CD4-positive, alpha-beta memory T cell (primary cell): ENCODE measurements at places on chromosomes 5 and 9. TPM values are rescaled to one million over a fixed set of nuclear protein-coding genes. Genes with fewer than 3 reads are reported as not detected.

The CTXN3 gene
- not detected for total RNA-seq

The GCNT4 gene
- total RNA-seq, result 30.8 TPM

The GDF9 gene
- total RNA-seq, result 1.9 TPM

DNA sequence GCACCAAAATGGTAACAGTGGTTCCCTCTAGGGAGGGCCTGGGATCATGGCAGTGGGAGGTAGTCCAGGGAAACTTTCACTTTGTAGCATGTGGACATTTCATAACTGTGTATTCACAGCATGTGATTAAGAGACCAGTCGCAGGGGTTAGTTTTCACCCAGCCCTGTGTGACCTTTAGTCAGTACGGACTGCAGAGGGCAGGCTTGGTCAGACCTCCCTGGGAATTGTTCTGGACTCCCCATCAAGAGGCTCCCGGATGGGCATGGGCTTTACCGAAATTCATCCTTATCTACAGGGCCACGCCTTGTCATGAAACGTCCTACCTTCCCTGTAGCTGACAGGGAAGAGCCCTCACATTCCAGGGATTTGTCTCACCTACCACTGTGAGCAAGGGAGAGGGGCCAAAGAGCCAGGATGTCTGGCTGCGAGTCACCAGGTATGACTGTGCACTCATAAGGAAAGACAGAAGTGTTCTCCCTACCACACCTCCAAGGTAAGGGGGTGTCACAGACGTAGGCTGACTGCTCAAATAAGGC lies 19.9 kb downstream of the GPX3 start:
- no peak for DNase-seq
- no peak overlapping the region for H3K27ac ChIP-seq
- no peak overlapping the region for H3K4me3 ChIP-seq
- no peaks in the 10 kb centered on the region for H3K4me1 ChIP-seq

DNA sequence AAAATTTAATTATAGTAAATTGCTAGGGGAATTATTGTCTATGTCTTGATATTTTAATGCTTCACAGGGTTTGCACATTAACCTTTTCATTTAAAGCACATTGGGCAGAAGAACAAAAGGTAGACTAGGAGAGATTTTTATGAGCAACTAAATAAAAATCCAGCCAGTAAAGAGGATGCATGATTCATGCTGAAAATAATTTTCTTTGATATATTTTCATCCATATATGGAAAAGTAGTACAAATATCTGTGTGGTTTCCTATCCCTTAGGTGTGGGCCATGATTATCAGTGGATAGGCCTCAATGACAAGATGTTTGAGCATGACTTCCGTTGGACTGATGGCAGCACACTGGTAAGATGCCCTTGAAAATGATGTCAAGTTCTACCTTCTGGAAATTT lies 83.1 kb downstream of the VCAN start:
- no peaks in the 10 kb centered on the region for H3K36me3 ChIP-seq
- H3K4me3 ChIP-seq, result no peak overlapping the region
- no peaks in the 10 kb centered on the region for H3K4me1 ChIP-seq
- no peak overlapping the region for H3K27ac ChIP-seq
- no peaks in the 10 kb centered on the region for H3K27me3 ChIP-seq
- DNase-seq, result no peak
